ENCODE measurements at places on chromosomes 3 and 15.

DNA sequence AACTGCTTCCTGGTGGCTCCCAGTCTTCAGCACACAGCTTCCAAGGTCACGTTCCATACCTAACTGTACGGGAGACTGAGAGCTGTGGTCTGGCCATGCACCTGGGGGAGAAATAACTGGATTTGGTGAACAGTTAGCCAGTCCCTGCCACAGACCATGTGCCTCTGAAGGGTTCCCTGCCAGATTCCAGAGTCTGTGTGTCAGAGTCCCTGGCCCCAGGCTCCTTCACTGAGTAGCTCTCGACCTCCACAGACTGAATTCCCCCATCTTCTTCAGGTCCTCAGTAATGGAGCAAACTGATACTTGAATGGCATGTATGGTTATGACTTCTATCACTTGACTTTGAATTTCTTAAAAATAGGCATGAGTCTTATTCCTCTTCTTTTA is 17.5 kb downstream of the MKRN2OS start:
- no peak for DNase-seq

DNA sequence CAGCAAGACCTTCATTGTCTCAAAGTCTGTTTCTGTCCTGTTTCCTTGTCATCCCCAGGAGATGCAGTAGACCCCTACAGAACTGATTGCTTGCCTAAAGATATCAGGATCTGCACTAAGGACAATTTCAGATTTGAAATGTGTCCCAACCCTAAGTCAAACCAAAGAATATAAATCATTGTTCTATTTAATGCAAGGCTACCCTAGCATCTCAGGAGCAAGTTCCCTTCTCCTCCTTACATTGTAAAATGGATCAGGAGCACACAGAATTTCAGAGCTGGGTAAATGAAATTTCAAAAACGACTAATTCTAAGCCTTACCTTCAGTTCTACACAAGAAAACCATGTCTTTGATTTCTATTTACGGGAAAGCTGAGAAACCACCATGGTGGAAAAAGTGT is 360.9 kb upstream of the KCNH8 start:
- no peak for DNase-seq

DNA sequence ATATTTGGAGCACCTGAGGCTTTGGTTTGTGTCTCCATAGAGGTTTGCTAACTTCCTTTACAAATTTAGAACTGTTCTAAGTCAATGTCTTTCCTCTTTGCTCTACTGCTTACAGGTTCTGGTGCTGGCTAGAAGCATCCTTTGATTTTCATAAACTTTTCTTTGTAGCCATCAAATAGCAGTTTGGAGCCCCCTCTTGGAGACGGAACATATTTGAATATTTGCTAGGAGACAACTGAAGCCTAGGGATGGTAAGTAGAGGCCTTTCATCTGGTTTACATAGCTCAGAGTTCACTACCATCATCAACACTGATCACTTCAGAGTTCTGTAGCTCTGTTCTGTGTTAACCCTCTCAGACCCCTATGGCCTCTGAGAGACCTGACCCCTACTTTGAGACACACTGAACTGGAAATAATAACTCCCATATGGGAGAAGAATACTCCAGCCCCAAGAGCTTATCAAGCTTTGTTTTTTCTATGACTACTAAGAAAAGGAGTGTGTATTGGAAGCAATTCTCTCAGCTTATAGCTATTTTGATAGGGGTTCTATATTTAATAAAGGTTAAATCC is 420.4 kb downstream of the EPHA3 start:
- DNase-seq, result no peak

GRCh38 chr3:148938936-148939335 is 52.4 kb upstream of the GYG1 start:
- DNase-seq, result no peak

- no peak for DNase-seq
Observed at GRCh38 chr3:108152274-108152673, 61.4 kb upstream of the CD47 start.

DNA sequence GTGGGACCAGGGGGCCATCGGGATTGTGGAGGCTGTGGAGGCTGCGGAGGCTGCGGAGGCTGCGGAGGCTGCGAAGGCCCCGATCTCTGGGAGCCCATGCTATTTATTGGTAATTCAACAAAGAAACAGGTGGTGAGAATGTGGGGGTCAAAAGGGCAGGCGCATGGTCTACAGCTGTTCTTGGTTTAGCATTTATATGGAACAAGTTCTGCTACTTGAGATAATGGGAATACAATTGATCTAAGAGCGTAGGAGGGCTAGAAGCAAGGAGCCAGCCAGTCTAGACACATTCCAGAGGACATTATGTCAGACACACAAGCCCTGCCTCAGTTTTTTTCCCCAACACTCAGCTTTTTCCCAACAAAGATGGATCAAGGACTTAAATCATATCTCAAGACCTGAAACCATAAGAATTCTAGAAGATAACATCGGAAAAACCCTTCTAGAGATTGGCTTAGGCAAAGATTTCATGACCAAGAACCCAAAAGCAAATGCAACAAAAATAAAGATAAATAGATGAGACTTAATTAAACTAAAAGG is 20.1 kb downstream of the C3orf80 start:
- DNase-seq, result no peak

- DNase-seq, result no peak
Observed at GRCh38 chr3:148289159-148289558, 408.5 kb upstream of the AGTR1 start.

GRCh38 chr15:101667881-101668280 is 15.7 kb upstream of the TM2D3 start:
- no peak for DNase-seq

- DNase-seq, result no peak
Observed at GRCh38 chr3:197700095-197700494, 36.6 kb downstream of the RUBCN start.

DNA sequence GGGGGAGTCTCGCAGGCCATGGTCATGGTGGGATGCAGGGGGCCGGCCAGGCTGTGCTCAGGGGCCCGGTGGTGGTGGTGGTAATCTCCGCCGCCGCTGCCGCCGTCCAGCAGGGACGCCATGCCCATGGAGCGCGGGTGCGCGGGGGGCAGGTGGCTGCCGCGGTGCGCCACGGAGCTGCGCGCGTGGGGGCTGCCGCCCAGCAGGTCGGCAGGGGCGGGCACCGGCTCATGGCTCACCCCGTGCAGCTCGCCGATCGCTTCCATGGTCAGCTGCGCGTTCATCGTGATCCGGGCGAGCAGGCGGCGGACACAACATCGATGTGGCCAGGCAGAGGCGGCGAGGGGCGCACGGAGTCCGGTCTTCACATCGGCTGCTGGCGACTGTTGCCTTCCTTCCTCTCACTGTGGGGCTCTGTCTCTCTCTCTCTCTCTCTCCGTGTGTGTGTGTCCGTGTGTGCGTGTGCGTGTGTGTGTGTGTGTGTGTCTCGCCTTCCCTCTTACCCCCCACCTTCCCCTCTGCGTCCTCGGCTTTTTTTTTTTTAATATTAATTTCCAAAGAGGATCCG is 451 bp downstream of the ONECUT1 start:
- no peak for DNase-seq

DNA sequence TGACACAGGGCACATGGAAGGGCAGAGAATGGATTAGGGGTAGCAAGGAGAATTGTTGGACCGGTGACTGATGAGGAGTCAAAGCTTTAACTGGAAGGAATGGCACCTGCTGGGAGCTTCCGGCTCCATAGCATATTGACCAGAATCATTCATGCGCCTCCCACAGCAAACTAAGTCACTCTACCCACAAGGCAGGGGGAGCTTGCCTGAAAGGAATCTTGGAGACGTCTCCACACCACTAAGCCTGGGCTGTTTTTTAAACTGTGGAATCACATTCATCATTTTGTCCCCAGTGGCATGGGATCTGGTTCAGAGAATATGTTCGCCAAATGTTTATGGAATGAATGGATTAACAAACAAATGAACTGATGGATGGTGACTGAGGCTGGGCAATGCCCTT is 57.0 kb upstream of the ITGA11 start:
- no peak for DNase-seq

- no peak for DNase-seq
Observed at GRCh38 chr3:12707449-12707848, 43.5 kb upstream of the RAF1 start.

- no peak for DNase-seq
Observed at GRCh38 chr15:23793191-23793680, 106.1 kb upstream of the NDN start.

- DNase-seq, result no peak
Observed at GRCh38 chr3:190552969-190553759, 39.3 kb downstream of the IL1RAP start.

GRCh38 chr3:105516972-105517371 is 150.3 kb downstream of the ALCAM start:
- no peak for DNase-seq

GRCh38 chr3:122674339-122674738 is 6.3 kb upstream of the PARP14 start:
- no peak for DNase-seq

DNA sequence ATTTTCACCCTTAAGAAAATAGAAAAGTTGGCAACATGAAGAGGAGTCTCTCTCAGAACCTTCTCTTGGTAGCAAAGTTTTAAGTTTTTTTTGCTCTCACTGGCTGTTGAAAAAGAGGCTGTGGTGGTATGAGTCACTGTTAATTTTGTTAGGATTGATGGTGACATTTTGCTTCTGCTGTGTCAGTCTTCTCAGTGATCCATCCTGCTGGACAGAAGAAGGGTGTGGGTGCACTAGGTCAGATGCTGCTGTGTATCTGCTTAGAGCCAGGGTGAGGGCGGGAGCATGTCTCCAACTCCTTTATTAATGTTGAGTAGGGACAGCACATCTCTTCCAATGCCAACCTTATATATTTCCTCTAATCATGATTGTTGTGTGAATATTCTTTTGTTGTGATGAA is 369.5 kb downstream of the FEZF2 start:
- no peak for DNase-seq

DNA sequence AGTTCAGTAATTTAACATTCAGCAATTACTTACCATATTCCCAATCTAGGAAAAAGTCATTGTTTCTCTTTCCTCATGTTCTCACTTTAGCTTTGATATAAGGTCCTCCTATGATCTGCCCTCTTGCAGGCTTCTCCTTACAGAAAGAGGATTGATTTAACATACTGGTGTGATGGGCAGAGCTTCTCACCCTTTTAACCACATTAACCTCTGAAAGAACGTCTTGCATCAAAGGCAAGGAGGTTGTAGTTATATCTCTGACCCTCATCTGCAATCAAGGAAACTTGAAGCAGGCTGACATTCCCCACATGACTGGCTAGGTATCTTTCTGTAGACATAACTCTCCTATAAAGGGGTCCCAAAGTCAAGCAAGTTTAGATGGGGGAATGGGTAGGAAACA is 39.5 kb downstream of the BTLA start:
- DNase-seq, result no peak

GRCh38 chr15:83626171-83626802 is 27.6 kb upstream of the ADAMTSL3 start:
- no peak for DNase-seq

- no peak for DNase-seq
Observed at GRCh38 chr3:188993181-188993580, 178.6 kb upstream of the TPRG1 start.

GRCh38 chr3:133112666-133113065 is 74.5 kb downstream of the TMEM108 start:
- no peak for DNase-seq

GRCh38 chr3:70981231-70981880 is 602.2 kb downstream of the FOXP1 start:
- no peak for DNase-seq

GRCh38 chr15:90099868-90100831 is 2.1 kb downstream of the IDH2 start:
- no peak for DNase-seq

- no peak for DNase-seq
Observed at GRCh38 chr3:193655831-193656433, 62.9 kb downstream of the OPA1 start.

GRCh38 chr15:48682942-48683651 is 37.6 kb upstream of the FBN1 start:
- DNase-seq, result no peak

- DNase-seq, result no peak
Observed at GRCh38 chr3:101925564-101925963, 76.2 kb downstream of the NFKBIZ start.

DNA sequence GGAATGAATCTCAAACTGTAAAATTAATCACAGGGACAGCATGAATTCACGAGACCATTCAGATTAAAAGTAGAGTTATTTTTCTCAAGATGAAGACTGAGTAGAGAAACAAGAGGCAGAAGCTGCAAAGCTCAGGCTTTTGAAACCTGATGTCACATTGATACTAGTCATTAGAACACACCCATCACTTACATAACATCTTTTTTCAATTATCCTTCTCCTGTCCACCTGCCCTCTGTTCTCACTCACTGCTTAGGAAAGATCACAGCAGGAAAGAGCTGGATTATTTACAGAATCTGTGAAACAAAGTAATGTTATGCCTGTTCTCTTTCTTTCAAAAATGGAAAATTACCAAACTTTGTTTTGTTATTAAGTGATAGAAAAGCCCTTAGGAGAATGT is 72.0 kb upstream of the CDAN1 start:
- no peak for DNase-seq

- DNase-seq, result no peak
Observed at GRCh38 chr15:75517233-75517632, 61.9 kb downstream of the PTPN9 start.

GRCh38 chr15:95394186-95395067 is 936.1 kb upstream of the NR2F2 start:
- no peak for DNase-seq

DNA sequence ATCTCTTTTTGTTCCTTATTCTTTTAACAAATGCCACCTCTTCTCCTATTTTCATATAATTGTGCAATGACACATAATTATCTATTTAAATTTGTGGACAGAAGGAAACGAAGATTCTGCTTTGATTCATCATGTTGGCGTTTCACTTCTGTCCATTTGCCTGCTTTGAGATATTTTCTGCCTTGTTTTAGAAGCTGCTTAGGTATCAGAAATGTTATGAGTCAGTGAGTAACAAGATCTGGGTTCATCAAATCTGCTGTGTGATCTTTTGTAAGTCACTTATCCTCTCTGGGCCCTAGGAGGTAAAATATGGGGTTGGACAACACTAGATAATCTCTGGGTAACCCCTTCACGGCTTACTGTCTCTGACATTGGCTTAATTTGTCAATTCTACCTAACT is 7.3 kb upstream of the MINDY4B start:
- no peak for DNase-seq

GRCh38 chr3:45232521-45232920 is 6.4 kb upstream of the TMEM158 start:
- no peak for DNase-seq

- no peak for DNase-seq
Observed at GRCh38 chr3:94420931-94421330, 358.1 kb downstream of the NSUN3 start.

GRCh38 chr3:18870642-18871041 is 277.7 kb upstream of the KCNH8 start:
- DNase-seq, result no peak

DNA sequence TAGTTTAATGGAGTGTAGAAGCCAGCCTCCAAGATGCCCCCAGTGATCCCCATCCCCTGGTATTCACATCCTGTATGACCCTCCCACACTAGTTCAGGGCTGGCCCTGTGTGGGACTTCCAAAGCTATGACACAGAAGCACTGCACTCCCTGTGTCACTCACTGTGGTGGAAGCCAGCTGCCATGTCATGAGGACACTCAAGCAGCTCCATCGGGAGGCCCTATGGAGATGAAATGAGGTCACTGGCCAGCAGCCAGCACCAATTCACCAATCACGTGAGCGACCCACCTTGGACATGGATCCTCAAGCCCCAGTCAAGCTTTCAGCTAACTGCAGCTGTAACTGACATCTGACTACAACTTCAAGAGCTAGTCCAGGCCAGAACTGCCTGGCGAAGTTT is 3.9 kb upstream of the ACAN start:
- DNase-seq, result no peak

Data from T-helper 22 cell (primary cell).